ENCODE measurements at places on chromosomes 3 and 15.

DNA sequence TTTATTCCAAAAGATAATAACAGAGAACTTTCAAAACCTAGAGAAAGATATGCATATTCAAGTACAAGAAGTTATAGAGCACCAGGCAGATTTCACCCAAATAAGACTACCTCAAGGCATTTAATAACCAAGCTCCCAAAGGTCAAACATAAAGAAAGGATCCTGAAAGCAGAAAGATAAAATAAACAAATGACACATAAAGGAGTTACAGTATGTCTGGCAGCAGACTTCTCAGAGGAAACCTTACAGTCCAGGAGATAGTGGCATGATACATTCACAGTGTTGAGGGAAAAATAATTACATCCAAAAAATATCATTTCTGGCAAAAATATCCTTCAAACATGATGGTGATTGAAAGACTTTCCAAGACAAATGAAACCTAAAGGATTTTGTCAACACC lies 185.8 kb upstream of the POU1F1 start:
- no peak for DNase-seq

- no peak for DNase-seq
Measured at GRCh38 chr3:72080095-72080494, 295.1 kb upstream of the PROK2 start.

GRCh38 chr15:64772964-64773363 lies 2.4 kb downstream of the RBPMS2 start:
- DNase-seq = no peak

DNA sequence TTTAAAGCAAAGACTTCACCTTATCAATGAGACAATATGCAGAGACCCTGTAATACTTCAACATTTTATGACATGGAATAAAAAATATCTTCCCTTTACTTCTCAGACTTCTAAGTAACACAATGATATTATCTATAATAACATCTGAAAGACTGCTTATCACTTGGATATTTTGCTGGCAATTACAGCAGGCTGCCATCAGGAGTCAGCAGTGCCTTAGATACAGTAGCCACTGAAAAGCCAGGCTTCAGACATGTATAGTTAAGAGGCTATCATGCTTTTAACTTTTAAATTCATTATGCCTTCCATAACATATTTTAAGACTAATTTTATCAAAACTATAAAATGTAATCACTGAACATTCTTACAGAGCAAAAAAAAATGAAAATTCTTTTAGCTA lies 227.5 kb downstream of the NEK10 start:
- DNase-seq = no peak

DNA sequence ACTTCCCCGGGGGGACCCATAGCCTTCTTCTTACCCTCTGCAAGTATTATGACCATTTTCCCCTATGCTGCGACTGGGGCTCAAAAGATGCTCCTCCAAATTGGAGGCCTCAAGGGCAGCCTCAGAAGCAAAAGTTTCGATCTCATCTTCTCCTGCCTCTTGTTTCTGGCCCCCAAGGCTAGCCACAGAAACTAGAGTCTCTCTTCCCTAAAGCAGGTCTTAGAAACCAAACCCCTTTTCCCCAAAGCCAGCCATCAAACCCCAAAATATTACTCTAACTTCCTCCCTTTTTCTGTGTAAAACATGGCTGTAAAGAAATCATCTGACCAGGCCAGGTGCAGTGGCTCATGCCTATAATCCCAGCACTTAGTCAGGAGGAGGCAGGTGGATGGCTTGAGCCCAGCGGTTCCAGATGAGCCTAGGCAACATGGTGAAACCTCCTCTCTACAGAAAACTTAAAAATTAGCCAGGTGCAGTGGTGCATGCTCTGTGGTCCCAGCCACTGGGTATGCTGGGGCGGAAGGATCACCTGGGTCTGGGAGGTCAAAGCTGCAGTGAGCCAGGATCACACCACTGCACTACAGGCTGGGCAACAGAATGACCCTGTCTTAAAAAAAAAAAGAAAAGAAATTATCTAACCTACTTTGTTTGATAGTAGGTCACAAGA lies 36.7 kb upstream of the MFGE8 start:
- no peak for DNase-seq

DNA sequence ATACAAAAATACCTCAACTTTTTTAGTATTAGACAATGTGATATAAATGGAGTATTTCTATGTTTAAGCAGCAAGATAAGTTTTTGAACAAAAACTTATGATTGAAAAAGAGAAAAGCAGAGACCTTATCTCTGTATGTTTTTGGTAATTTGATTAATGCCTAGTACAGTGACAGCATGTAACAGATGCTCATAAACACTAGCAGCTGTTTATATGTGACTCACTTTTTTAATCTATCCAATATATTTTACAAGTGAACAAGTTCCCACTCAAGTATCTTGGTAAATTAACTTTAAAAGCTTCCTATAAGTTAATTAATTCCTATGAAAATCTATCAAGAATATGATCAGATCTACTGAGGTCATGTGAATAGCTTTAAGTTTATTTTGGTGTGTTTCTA lies 55.1 kb downstream of the NGLY1 start:
- DNase-seq = no peak

- DNase-seq = no peak
Measured at GRCh38 chr3:113571360-113571759, 39.0 kb downstream of the SIDT1 start.

DNA sequence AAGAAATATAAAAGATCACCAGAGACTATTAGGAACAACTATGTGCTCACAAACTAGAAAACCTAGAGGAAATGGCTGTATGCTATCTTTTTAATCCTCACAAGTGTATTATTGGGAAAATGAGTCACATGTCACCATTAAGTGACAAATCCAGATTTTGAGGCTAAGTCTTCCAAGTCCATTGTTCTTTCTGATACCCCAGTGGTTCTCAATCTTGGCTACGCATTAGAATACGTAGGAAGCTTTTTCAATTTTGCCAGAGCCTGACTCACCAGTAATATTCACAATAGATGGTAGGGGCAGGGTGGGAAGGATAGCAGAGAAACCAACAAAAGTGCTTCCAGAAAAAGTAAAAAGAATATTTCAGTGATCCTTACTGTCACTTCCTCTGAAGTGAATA lies 117.0 kb downstream of the FILIP1L start:
- DNase-seq = no peak

DNA sequence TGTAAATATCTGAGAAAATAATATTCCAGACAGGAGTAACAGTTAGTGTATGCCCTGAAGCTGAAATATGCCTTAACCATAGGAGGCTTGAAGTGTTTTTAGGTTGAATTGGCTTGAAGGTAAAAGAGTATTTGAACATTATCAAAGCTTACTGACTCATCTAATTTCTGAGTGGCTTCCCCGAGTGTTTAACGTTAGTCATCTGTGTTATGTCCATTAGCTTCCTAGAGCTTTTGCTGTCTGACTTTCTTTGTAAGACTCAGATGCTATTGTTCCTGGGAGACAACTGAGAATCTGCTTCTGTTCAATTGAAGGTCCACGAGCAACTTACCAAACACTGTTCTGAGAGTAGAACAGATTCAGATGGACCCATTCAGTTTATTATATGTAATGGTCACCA lies 656.8 kb upstream of the NECTIN3 start:
- no peak for DNase-seq

GRCh38 chr3:30886888-30887287 lies 7.6 kb downstream of the GADL1 start:
- DNase-seq = no peak

GRCh38 chr15:69869881-69870505 lies 227.7 kb downstream of the TLE3 start:
- no peak for DNase-seq
